Naive B cell (primary cell): ENCODE measurements at places on chromosomes 13 and 19. TPM values are rescaled to one million over a fixed set of nuclear protein-coding genes. Genes with fewer than 3 reads are reported as not detected.

The ZNF677 gene
- 53.5 TPM for polyA plus RNA-seq

The CD22 gene
- polyA plus RNA-seq, result 364 TPM

The POLR2E gene
- polyA plus RNA-seq, result 178 TPM

The RYR1 gene
- polyA plus RNA-seq, result not detected

The SULT2A1 gene
- polyA plus RNA-seq, result not detected

The C19orf81 gene
- not detected for polyA plus RNA-seq

The PSG6 gene
- polyA plus RNA-seq, result not detected

The NPAS1 gene
- not detected for polyA plus RNA-seq

The CABP5 gene
- 0.43 TPM for polyA plus RNA-seq

The PAK4 gene
- 1.4 TPM for polyA plus RNA-seq

The ATP1A3 gene
- 0.56 TPM for polyA plus RNA-seq

The FBXO27 gene
- polyA plus RNA-seq, result not detected

The ZNF99 gene
- not detected for polyA plus RNA-seq

The THAP8 gene
- polyA plus RNA-seq, result 3.7 TPM

The YJU2 gene
- 32.5 TPM for polyA plus RNA-seq

The PGLYRP1 gene
- not detected for polyA plus RNA-seq

The TRPM4 gene
- not detected for polyA plus RNA-seq

The RGS9BP gene
- not detected for polyA plus RNA-seq

The TSSK6 gene
- 4.3 TPM for polyA plus RNA-seq

The TMPRSS9 gene
- not detected for polyA plus RNA-seq

The LILRA1 gene
- 1.4 TPM for polyA plus RNA-seq

The IZUMO1 gene
- polyA plus RNA-seq, result not detected

The METTL21C gene
- not detected for polyA plus RNA-seq

The PCDH20 gene
- polyA plus RNA-seq, result not detected

The RNF225 gene
- not detected for polyA plus RNA-seq

The FCGBP gene
- 0.15 TPM for polyA plus RNA-seq

The BCAM gene
- polyA plus RNA-seq, result not detected

The PSG11 gene
- not detected for polyA plus RNA-seq

The CEACAM8 gene
- not detected for polyA plus RNA-seq

The ZNF823 gene
- polyA plus RNA-seq, result 3.0 TPM

The NMRK2 gene
- not detected for polyA plus RNA-seq

The NXNL1 gene
- not detected for polyA plus RNA-seq

The ZNRF4 gene
- polyA plus RNA-seq, result not detected

The ZNF730 gene
- polyA plus RNA-seq, result not detected

The LGALS14 gene
- polyA plus RNA-seq, result not detected

The ZNF429 gene
- 23.6 TPM for polyA plus RNA-seq

The SYDE1 gene
- not detected for polyA plus RNA-seq
